ENCODE measurements at places on chromosomes 11 and 22.

DNA sequence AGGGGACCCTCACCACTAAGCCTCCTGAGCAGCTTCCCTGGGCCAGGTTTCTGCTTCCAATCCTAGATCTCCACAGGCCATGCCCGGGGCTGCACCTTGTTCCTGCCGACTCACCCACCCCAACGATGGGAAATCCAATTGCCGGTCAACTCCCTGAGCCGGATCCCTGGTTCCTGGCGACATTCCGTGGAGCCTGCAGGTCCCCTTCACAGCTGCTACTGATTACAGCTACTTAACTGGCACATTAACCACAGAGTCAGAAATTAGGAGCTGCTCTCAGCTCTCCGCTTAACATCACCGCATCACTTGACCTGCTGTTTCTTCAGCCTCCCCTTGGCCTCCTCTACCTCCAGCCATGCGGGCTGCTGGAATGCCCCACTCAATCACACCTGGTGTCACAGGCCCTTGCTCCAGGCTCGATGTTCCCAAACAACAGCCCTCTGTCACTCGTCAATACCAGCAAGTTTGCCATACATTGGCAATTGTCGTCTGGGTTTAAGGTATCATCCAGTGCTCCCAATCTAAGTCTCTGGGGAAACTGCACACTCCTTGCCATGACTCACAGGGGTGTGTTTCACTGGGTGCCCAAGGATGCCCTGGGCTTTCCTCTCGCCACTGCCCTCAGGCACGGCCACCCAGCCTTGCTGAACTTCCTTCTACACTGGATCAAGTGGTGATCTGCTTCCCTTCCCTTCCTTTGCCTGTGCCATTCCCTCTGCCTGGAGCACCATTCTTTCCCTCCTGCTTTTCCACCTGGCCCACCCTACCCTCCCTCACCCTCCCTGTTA, 181.0 kb downstream of the MN1 start:
- DNase-seq = no peak

DNA sequence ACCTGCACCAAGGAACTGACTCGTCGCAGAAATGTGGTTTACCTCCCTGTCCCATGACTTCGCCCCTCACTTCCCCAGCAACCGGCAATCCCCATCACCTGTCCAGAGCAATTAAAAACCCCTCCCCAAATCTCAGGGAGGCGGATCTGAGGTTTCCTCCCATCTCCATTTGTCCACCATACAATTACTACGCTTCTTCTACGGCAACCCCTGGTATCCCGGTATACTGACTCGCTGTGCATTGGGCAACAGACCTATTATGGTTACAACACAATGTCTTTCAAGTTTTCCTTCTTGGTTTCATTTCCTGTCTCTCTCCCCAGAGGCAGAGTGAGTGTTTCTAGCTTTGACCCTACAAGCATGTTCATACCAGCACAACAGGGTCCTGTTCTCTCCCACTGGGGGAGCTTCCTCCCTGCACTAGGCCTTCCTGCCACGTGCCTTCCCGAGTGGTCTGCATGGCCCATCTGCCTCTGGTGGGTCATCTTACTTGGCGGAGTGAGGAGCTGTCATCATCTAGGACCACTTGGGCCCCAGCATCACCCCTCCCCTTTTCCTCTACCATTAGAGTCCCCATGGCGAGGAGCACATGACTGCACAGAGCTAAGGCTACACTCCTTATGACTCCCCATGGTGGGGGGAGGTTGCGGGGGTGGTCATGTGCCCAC, 30.3 kb upstream of the NAP1L4 start:
- DNase-seq = no peak

GRCh38 chr11:3121931-3122774, 43.0 kb downstream of the OSBPL5 start:
- DNase-seq = no peak

GRCh38 chr22:43392385-43392989, 19.3 kb upstream of the MPPED1 start:
- DNase-seq = no peak

DNA sequence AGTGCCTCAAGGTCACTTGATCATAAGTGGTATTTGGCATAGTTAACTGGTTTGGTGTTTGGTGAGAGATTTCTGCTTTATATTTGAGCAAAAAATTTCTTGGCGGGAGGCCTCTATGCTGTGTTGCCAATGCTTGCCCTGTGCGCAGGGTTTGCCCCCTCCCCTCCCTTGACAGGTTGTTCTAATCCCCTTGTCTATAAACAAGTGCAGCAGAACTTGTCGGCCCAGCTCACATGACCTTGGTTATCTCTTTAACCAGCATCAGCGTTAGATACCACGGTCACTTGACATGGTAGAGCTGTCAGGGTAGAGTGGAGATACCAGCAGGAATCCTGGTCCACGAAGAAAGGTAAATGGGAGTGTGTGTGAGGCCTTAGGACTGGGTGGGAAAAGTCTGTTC, 35.6 kb downstream of the MARK2 start:
- DNase-seq = no peak

DNA sequence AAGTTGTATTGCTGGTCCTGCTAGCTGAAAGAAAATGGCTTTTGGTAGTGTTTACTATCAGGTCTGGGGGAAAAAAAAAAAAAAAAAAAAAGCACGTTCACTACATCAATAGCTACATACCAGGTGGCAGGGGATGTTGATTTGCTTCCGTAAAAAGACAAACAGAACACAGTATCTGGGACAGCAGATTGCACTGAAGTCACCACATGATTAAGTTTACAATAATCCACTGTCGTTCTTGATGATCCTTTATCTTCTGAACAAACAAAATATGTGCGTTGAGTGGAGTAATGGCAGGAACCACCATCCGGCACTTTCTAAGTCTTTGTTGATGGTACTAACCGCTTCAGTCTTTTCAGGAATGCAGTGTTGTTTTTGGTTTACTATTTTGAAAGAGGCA, 48.7 kb downstream of the DDX6 start:
- no peak for DNase-seq

DNA sequence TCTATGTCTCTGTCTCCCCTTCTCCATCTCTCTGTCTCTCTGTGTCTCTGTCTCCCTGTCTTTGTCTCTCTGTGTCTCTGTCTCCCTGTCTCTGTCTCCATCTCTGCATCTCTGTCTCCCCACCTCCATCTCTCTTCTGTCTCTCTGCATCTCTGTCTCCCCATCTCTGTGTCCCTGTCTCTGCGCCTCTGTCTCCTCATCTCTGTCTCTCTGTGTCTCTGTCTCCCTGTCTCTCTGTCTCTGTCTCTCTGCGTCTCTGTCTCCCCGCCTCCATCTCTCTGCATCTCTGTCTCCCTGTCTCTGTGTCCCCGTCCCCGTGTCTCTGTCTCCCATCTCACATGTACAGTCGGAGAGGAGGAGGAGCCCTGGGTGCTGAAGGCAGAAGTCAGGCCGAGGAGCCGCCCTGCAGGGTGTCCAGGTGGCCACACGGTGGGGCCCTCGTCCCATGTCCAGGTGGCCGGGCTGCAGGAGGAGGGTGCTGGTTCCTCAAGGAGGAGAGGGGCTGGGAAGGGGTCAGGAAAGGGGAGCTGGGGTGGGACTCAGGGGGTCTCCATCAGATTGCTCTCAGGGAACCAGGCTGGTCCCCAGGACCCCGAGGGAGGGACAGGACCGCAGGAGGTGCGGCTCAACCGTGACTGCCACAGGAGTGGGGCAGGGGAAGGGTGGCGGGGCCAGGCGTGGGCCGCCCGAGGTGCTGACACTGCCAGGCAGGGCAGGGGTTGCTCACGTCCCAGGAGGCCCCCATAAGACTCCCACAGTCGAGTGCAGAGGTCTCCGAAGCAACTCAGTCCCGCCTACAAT, 25.6 kb upstream of the TH start:
- peak; percentile 66 for DNase-seq

GRCh38 chr22:31852691-31853421, 91.5 kb upstream of the YWHAH start:
- DNase-seq = no peak

DNA sequence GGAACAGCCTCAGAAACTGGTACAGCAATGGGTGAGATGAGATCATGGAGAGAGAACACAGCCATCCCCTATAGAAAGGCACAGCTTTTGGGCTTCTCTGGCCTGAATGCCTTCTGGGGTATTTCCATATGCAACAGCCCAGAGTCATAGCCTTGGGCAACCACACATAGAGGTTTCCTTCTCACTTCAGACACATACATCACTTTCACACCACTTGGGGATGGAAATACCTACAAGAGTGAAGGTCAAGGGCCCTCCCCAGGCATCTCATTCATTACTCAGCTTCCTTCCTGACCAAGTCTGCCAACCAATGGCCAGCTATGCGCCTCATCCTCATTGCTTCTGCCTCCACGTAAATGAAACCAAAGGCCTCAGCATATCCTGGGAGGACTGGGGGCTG, 17.7 kb upstream of the OLFML1 start:
- DNase-seq = no peak

DNA sequence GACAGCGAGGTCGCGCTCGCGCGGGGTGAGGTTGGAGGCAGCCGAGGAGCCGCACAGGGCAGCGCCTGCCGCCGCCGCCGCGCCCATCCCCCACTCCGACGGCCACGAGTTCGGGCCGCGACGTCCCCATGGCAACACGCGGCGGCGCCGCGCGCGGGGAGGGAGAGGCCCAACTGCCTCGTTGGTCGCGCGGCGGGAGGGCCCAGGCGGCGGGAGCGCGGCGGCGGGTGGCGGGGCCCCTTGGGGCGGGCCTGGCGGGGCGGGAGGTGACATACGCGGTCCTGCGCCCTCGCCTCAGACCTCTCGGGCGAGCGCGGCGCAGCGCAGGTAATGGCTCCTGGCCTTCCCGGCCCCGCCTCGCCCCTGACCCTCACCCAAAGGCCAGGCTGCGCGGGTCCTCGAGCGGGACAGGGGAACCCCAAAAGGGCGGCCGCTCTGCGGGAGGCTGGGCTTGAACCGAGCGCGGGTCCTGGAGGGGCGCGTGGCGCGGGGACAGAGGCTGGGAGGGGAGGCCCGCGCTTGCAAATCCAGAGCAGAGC, at the start of gene DEUP1:
Gene DEUP1 (plus strand): TSS at position 297 of the 539 bp plus-strand sequence. CDS start 1,518 bp downstream, outside the sequence.
- peak; percentile 66 for DNase-seq

GRCh38 chr11:8809939-8810539, 101.0 kb upstream of the AKIP1 start:
- no peak for DNase-seq

DNA sequence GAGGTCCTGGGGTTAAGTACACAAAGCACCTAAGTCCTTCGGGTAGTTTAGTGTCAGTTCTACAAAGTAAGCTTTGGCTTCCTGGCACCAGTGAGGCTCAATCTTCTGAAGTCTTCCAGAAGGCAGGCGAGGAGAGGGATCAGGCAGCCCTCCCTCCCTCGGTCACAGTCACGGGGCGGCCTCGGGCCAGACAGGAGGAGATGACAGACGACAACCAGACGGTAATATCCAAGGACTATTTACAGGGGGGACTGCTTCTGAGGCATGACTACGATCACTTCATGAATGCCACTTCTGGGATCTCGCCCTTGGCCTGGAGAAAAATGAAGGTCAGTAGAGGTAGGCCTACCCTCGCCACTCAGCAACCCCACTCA, 383 bp upstream of the TMEM223 start:
- no peak for DNase-seq

GRCh38 chr11:47948137-47948536, 32.2 kb upstream of the PTPRJ start:
- DNase-seq = no peak

DNA sequence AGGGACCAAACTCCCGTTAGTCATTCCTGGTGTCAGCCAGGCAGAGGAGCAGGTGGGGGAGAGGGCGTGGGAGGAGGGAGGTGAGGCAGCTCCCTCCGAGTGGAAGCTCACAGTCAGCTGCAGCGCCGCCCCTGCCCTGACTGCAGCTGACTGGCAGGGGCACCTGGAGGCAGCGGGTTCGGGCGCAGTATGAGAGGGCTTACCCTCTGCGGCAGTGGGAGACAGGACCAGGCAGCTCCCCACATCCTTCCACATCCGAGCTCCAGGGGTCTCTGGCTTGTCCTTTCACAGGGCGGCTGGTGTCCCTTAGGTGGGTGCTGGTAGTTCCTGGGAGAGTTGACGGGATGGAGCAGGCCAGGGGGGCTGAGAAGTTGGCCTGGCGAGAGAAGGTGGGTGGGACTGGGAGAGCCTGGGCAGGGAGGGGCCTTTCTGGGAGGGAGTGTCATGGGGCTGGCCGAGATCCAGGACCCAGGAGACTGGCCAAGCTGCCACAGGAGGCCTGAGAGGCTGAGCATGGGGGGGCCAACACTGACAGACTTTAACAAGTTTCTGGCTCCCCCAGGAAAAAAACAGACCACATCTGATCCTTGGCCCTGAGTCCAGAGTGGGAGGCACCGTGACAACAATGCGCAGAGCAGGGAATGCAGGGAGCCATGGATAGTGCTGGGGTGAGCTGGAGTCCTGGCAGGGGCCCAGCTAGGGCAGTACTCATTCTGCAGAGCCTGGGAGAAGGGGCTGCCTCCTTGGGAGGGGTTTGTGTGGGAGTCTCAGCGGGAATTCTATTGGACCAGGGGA, 4.9 kb downstream of the ADORA2A start:
- no peak for DNase-seq

All from NCI-H510A treated with DMSO at 0.1 percent for 48 hours (cell line).